ENCODE measurements at places on chromosomes 16 and 17. TPM values are rescaled to one million over a fixed set of nuclear protein-coding genes. Genes with fewer than 3 reads are reported as not detected.

The MMP25 gene
- total RNA-seq: 0.93 TPM

DNA sequence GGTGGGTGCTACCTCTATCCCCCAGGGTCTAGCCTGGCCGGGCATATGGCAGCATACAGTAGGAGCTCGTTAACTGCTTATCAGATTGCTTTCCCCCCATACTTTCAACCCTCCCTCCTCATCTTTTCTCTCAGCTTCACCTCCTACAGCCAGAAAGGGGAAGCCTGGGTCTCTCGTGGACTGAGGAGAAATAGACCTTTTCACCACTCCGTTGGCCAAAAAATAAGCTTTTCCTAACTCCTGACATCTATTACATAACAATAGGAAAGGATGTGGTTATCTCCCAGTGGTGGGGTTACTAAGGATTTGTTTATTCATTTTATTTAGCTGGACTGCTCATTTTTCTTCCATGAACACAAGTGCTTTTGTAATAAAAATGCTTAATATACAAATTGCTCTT is 9.0 kb upstream of the CXCL16 start:
- H3K27ac ChIP-seq: no peak overlapping the region
- no peak for DNase-seq
- no peak overlapping the region for H3K4me3 ChIP-seq
- peaks cover 18% of the 10 kb centered on the region for H3K4me1 ChIP-seq

DNA sequence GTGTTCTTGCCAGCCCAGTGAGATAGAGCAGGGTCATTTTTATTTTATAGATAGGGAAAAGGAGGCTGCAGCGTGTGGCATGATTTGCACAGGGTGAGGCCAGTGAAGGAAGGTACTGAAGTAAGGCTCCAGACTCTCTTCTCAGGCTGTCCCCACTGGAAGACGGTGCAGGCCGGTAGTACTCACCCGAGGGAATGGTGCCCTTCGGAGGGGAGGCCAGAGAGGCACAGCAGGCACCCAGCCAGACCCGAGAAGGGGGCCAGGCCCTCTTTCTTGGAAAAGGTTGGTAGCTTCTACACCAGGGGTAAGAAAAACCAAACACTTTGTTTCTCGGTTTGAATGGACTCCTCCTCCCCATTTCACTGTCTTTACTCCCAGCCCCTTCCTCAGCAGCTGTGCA is 288 bp downstream of the ANKRD40CL start:
- no peaks in the 10 kb centered on the region for H3K4me1 ChIP-seq
- no peak overlapping the region for H3K4me3 ChIP-seq
- H3K27ac ChIP-seq: no peak overlapping the region
- no peaks in the 10 kb centered on the region for H3K27me3 ChIP-seq
- DNase-seq: no peak

GRCh38 chr16:86229866-86230656 is 280.3 kb upstream of the FOXF1 start:
- H3K4me3 ChIP-seq: no peak overlapping the region
- no peak for DNase-seq
- H3K4me1 ChIP-seq: no peaks in the 10 kb centered on the region
- H3K36me3 ChIP-seq: no peaks in the 10 kb centered on the region
- H3K27ac ChIP-seq: no peak overlapping the region
- H3K27me3 ChIP-seq: no peaks in the 10 kb centered on the region
